Naive thymus-derived CD8-positive, alpha-beta T cell (primary cell): ENCODE measurements at places on chromosomes 11 and 22. TPM values are rescaled to one million over a fixed set of nuclear protein-coding genes. Genes with fewer than 3 reads are reported as not detected.

Gene LDHAL6A
- polyA plus RNA-seq: 0.09 TPM

Gene EMID1
- polyA plus RNA-seq: not detected

DNA sequence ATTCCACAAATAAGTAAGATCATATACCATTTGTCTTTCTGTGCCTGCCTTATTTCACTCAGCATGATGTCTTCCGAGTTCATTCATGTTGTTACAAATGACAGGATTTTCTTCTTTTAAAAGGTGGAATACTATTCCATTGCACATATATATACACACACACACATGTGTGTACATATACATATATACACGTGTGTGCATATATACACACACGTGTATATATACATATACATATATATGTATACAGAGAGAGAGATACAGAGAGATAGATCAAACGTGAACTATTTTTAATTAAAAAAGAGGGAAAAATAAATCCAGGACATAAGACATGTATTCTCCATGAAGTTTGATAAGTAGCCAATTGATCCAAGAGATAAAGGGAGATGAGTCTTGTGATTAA is 108.1 kb downstream of the TRPC6 start:
- no peaks in the 10 kb centered on the region for H3K4me1 ChIP-seq
- H3K36me3 ChIP-seq: no peaks in the 10 kb centered on the region
- no peak overlapping the region for H3K4me3 ChIP-seq
- no peak for DNase-seq
- no peaks in the 10 kb centered on the region for H3K27me3 ChIP-seq

- H3K27ac ChIP-seq: no peak overlapping the region
- H3K4me1 ChIP-seq: no peaks in the 10 kb centered on the region
- peaks cover 14% of the 10 kb centered on the region for H3K27me3 ChIP-seq
- H3K36me3 ChIP-seq: no peaks in the 10 kb centered on the region
- DNase-seq: no peak
Measured at GRCh38 chr22:45537734-45538181, 35.1 kb downstream of the FBLN1 start.

GRCh38 chr22:27752771-27753170 is 48.8 kb downstream of the MN1 start:
- DNase-seq: no peak
- peaks cover 4% of the 10 kb centered on the region for H3K4me1 ChIP-seq
- H3K27ac ChIP-seq: no peak overlapping the region
- peaks cover 5% of the 10 kb centered on the region for H3K27me3 ChIP-seq
